EH (cell line): ENCODE measurements at places on chromosomes 12 and 14.

DNA sequence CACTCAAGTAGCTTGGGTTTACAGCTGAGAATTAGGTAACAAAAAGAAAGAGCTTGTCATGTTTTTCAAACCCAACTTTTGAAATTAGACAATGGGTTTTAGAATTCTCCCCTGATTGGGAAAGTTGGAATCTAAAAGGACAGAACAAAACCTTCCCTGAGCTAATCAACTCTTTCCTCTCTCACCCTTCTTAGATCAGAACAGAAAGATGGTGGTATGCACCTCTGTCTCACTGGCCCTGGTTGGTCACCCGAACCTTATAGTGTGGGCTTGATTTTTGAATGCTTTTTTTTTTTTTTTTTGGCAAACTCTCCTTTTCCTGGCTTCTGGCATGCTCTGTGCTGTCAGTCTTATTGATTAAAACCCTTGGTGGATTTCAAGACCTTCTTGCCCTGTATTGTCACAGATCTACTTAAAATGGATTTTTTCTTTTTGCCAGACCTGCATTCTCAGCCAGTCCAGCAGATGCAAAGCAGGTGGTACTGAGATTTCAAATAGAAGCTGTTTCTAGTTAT is 251.1 kb upstream of the RMST start:
- DNase-seq, result no peak

DNA sequence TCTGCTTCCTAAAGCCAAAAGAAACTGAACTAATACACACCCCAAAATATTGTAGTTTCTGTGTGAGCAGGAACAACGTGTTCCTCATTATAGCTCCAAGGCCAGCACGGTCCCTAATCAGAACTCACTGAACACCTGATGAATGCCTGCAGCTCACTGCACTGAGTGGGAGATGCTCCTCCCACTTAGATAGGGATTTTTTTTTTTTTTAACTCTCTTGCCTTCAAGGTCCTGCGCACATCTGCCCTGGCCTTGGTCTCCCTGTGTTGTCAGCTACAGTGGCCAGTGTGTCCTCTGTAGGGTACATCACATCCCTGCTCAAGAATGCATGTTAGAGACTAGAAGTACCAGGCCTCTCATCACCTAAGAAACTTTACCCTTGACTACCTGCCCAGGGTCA is 44.3 kb upstream of the TMPO start:
- DNase-seq, result no peak

GRCh38 chr14:93073358-93073707 is 42.4 kb downstream of the ITPK1 start:
- no peak for DNase-seq

- no peak for DNase-seq
These were observed 121.7 kb upstream of the USP15 start for GRCh38 chr12:62138527-62138926.

GRCh38 chr14:106681568-106681967 is 1155.2 kb downstream of the TMEM121 start:
- no peak for DNase-seq

DNA sequence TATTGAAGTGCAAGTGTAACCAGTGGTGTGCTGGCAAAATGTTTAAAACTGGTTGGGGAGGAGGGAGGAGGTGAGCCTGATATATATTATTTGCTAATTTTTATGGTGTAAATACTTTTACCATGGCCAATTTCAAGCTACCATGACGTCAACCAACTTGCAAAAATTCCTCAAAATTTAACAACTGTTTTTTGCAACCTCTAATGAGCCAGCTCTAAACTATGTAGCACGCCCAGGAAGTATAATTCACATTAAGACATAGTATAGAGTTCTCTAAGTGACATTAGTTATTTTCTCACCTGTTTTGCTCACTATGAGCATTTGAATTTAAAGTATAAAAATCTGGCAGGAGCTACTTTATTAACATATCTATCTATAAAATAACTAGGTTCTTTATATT is 41.4 kb downstream of the ATL1 start:
- peak; percentile 67 for DNase-seq

DNA sequence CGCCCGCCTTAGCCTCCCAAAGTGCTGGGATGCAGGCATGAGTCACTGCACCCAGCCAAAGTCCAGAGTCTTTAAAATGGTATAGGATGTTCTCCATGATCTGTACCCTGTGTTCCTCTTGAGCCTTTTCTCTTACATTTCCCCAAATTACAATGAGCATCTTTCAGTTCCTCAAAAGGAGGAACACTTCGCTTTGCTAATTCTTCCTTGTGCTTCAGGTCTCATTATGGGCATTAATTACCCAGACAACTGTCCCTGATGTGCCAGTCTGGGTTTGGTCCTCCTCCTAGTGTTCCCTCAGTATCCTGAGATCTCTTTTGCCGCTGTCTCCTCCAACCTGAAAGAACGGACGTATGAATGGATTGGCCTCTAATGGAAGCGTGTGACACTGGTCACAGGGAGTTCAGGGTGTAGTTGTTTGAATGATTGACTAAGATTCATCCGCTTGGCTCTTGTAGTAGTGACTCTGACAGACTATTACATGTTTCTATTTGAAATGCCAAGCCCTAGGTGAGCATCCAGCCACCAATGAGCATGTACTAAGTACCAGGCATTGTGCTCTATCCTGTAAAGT is 8.2 kb downstream of the PRKCH start:
- no peak for DNase-seq

GRCh38 chr14:24838945-24839616 is 205.1 kb upstream of the GZMB start:
- peak; percentile 42 for DNase-seq

GRCh38 chr12:51751661-51752060 is 96.9 kb downstream of the FIGNL2 start:
- no peak for DNase-seq

DNA sequence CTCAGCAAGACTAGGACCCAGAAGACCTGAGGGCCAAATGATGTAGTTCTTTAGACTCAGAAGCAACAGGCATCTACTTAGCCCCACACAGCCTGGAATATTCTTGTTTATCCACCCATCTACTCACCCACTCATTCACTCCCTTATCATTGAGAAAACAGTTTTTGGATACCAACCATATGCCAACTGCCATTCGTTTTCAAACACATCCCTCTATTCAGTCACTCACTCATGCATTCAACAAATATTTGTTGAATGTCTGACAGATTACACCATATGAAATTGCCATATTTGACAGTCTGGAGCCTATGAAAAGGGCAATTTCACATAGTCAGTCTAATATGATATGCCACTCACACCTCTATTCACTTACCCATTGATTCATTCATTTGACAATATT is 103.2 kb downstream of the NT5DC3 start:
- no peak for DNase-seq

DNA sequence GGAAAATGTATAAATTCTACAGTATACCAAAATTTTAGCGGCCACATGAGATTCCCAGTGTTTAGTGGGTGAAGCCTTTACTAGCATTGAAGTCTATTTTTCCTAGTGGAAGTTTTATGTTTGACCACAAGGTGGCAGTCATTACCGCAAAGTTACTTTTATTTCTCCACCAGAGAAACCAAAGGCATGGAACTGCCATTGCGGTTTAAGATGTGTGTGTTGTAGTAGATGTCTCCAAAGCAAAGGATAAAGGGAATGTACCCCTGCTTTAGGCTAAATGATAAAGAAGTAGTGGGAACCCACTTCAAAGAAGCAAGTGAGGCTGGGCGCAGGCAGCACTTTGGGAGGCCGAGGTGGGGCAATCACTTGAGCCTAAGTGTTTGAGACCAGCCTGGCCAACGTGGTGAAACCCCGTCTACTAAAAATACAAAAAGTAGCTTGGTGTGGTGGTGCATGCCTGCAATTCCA is 140.5 kb downstream of the PRKCH start:
- DNase-seq, result peak; percentile 81

DNA sequence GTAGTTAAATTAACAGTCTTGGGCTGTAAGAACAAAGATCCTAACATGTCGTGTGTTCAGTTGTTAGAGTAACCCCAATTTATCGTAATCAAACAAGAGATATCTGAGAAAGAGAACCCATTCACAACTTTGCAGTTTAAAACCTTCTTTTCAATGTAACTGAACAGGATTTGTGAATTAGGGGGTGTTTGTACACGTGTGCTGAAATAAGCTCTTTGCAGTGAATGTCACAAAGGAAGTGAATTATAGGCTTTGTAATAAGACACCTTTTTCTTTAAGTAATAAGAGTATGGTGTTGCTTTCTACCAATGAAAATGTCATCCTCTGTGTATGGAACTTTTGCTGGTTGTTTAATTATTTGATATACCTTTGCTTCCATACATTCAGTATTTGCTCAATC is 114.0 kb downstream of the ALX1 start:
- no peak for DNase-seq

DNA sequence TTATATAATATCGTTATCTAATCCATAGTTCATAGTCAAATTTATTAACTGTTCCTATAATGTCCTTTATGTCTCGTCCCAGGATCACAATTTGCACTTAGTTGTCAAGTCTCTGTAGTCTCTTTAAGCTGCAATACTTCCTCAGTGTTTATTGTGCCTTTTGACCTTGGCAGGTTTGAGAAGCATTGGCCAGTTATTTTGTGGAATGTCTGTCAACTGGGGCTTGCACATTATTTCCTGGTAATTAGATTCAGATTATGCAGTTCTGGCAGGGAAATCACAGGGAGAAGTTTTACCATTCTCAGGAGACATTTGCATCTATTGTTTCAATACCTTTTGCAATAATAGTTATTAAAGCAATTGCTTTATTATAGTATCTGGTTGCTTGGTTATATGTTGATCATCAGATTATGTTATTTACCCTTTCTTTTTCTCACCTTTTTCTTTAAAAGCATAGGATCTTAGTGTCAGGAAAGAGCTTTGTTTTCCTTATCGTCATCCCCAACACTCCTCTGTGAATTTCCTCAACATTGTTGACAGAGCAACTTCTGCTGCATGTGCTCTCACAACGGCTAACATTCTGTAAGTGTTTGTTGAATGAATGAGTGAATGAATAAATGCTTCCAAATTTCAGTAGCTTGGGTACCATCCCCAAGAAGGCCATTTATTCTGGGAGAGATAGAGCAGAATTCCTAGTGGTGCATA is 3.7 kb upstream of the ART4 start:
- peak; percentile 58 for DNase-seq

DNA sequence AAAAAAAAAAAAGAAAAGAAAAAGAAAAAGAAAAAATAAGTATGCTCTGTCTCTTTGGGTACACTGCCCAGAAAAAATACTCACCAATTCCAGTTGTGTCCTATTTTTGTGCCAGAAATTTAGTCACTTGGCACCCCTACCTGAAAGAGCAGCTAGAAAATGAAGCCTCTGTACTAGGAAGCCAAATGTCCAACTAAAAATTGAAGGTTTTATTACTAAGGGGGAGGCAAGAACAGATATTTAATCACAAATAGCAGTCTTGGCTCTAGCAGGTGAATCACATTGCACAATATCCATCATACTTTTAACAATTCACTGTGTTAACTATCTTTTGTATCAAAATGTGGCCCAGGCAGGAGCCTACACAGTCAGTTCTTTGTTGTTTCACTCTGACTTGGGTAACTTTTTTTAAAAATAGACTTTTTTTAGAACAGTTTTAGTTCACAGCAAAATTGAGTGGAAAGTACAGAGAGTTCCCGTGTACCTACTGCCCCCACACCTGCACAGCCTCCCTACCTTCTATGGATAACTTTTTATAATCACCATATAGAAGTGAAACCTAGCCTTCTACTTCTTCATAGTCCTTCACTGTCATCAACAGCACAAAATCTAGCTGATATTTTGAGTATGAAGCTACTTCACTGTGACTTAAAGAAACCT is 87.1 kb upstream of the ATF7IP start:
- no peak for DNase-seq

DNA sequence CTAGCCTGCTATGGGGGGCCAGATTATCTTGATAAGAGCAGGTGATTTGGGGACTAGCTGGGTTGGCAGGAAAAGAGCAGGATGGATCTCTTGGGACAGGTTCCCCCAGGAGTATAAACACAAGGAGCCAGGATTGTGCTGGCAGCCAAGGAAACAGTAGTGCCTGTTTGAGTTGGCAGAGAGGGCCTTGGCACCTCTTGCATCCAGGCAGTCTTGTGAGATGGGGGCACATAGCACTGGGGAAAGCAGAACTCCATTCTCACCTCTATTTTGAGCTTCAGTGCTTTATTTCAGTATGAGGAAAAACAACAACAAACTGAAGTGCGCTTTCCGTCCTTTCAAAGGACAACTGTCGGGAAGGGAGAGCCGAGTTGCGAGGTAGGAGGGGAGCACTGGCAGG is 9.4 kb upstream of the UNC119B start:
- no peak for DNase-seq
